Osteocyte (in vitro differentiated cells): ENCODE measurements at places on chromosomes 1 and 21.

GRCh38 chr1:178743801-178744200, 18.8 kb downstream of the RALGPS2 start:
- H3K27me3 ChIP-seq: no peaks in the 10 kb centered on the region
- H3K36me3 ChIP-seq: peaks cover 24% of the 10 kb centered on the region
- no peak for DNase-seq
- no peak overlapping the region for H3K4me3 ChIP-seq
- peaks cover 1% of the 10 kb centered on the region for H3K4me1 ChIP-seq

GRCh38 chr1:62590970-62591368, 6.4 kb upstream of the ANGPTL3 start:
- peaks cover 84% of the 10 kb centered on the region for H3K4me1 ChIP-seq
- H3K27ac ChIP-seq: peak overlapping the region; percentile 71
- no peak for DNase-seq
- H3K36me3 ChIP-seq: peaks cover 2% of the 10 kb centered on the region
- H3K4me3 ChIP-seq: no peak overlapping the region

DNA sequence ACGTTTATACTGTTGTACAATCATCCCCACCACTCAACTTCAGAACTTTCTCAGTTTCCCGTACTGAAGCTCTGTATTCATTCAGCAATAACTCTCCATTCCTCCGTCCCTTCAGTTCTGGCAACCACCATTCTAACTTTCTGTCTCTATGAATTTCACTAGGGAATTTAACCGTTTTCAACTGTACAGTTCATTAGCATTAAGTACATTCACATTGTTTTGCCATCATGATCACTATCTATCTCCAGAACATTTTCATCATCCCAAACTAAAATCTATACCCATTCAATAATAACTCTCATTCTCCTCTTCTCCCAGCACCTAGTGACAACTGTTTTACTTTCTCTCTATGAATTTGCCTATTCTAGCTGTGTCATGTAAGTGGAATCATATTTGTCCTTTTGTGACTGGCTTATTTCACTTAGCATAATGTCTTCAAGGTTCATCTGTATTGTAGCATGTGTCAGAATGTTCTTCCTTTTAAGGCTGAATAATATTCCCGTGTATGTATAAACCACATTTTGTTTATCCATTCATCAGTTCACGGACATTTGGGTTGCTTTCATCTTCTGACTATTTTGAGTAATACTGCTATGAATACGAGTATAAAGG, 75.0 kb downstream of the CEP350 start:
- no peak overlapping the region for H3K4me3 ChIP-seq
- no peak overlapping the region for H3K27ac ChIP-seq
- no peak for DNase-seq

DNA sequence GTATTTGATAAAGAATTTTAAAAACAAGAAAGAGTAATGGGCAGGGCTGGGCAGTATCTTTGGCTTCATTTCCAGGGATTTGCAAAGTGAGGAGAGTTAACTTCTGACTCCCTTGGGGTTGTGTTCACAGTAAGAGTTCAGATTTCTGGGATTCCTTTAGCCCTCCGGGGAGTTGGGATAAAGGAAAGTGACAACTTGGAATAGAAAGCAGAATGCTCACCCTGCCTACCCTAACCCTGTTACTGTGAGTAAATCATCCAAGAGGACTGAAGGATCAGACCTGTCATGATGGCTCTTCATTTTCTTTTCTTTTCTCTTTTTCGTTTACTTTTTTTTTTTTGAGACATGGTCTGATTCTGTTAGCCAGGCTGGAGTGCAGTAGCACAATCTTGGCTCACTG, 76.1 kb downstream of the CACHD1 start:
- no peaks in the 10 kb centered on the region for H3K27me3 ChIP-seq
- peaks cover 19% of the 10 kb centered on the region for H3K4me1 ChIP-seq
- no peaks in the 10 kb centered on the region for H3K36me3 ChIP-seq
- peak overlapping the region; percentile 6 for H3K27ac ChIP-seq
- DNase-seq: no peak

DNA sequence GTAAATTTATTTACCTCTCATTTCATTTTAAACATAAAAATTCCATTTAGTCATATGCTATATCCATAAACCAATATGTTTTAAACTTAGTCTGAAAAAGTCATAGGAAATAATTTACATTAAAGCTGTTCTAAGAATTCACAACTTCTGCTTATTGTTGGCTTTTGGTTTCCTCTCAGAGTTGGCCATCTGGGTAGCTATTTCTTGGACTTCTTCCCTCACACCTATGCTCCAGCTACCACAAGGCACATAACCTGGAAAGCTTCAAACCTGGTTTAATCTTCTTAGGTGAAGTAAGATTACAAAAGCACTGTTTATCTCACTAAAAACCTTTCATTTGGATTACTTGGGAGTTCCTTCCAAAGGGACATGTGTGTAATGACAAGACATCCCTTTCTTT, 29.8 kb downstream of the RBM11 start:
- no peaks in the 10 kb centered on the region for H3K4me1 ChIP-seq
- H3K36me3 ChIP-seq: no peaks in the 10 kb centered on the region
- H3K4me3 ChIP-seq: no peak overlapping the region

DNA sequence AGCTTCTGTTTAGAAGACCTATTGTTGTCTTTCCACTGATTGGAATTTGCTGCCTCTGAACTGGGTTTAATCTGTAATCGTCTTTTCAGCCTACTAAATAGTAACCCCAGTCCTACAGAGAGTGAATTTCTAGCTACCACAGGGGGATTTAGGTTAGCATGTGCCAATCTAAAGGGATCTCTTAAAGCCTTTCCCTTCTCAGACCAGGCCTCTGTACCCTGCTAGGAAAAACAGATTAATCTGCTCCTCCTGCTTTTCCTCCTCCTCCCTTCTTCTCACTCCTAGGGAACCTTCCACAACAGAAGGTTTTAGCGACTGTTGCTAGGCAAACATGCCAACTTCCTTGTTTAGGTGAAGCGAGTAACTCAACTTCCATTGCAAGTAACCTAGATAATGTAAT, 1.3 kb upstream of the RC3H1 start:
- peak overlapping the region; percentile 99 for H3K27ac ChIP-seq
- no peak for DNase-seq
- peaks cover 38% of the 10 kb centered on the region for H3K4me1 ChIP-seq
- peaks cover 3% of the 10 kb centered on the region for H3K36me3 ChIP-seq

- peak overlapping the region; percentile 79 for H3K4me3 ChIP-seq
- no peak for DNase-seq
- peaks cover 35% of the 10 kb centered on the region for H3K4me1 ChIP-seq
- H3K36me3 ChIP-seq: peaks cover 5% of the 10 kb centered on the region
- H3K27me3 ChIP-seq: no peaks in the 10 kb centered on the region
Observed at GRCh38 chr1:15685820-15686219, 1.7 kb downstream of the PLEKHM2 start.

GRCh38 chr1:212622467-212622866, 13.9 kb downstream of the ATF3 start:
- no peaks in the 10 kb centered on the region for H3K4me1 ChIP-seq
- DNase-seq: no peak
- no peak overlapping the region for H3K27ac ChIP-seq
- peaks cover 25% of the 10 kb centered on the region for H3K27me3 ChIP-seq
- no peak overlapping the region for H3K4me3 ChIP-seq
- peaks cover 28% of the 10 kb centered on the region for H3K36me3 ChIP-seq
